ENCODE measurements at places on chromosomes 5 and 9. TPM values are rescaled to one million over a fixed set of nuclear protein-coding genes. Genes with fewer than 3 reads are reported as not detected.
A peak's percentile ranks its signal among the peaks of the same experiment; 100 is the strongest.

CATSPER3 gene
- 0.91 TPM for total RNA-seq

LTC4S gene
- 2.2 TPM for total RNA-seq

TRPM6 gene
- total RNA-seq: not detected

PCDHB16 gene
- 1.8 TPM for total RNA-seq

C9 gene
- total RNA-seq: not detected

DNA sequence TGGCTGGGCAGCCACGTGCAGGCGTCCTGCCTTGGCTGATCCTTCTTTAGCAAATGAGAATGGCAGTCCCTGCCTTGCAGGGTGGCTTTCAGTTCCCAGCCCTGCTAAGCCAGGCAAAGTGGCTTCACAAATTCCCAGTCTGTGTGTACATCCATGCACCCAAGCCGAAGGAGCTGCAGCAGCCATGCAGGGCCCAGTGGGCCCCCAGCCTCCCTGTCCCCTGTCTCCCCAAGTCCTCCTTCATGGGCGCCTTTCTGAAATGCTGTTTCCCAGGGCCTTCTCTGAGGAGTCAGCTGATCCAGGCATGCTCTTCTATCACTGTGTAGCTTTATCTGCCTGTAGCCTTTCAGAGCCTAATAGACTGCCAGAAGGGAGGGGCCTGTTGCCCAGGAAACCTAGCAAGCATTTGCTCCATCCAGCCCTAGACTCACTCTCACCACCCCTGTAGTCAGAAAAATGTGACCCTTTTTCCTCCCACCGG is 47.4 kb upstream of the SHC3 start:
- H3K27me3 ChIP-seq: peaks cover 13% of the 10 kb centered on the region
- no peaks in the 10 kb centered on the region for H3K4me1 ChIP-seq
- H3K36me3 ChIP-seq: no peaks in the 10 kb centered on the region
- H3K27ac ChIP-seq: no peak overlapping the region
- DNase-seq: no peak
- H3K4me3 ChIP-seq: no peak overlapping the region

- H3K27ac ChIP-seq: no peak overlapping the region
- no peak for DNase-seq
- H3K36me3 ChIP-seq: no peaks in the 10 kb centered on the region
- no peaks in the 10 kb centered on the region for H3K27me3 ChIP-seq
- no peak overlapping the region for H3K4me3 ChIP-seq
Measured at GRCh38 chr9:135134268-135135022, 47.0 kb downstream of the OLFM1 start.

- no peaks in the 10 kb centered on the region for H3K36me3 ChIP-seq
- H3K4me3 ChIP-seq: no peak overlapping the region
- no peaks in the 10 kb centered on the region for H3K4me1 ChIP-seq
Measured at GRCh38 chr9:4566806-4567205, 76.5 kb downstream of the SLC1A1 start.

GRCh38 chr9:80874276-80874675 is 815.1 kb downstream of the TLE1 start:
- no peaks in the 10 kb centered on the region for H3K4me1 ChIP-seq
- no peaks in the 10 kb centered on the region for H3K27me3 ChIP-seq
- H3K36me3 ChIP-seq: no peaks in the 10 kb centered on the region
- peak; percentile 4 for DNase-seq
- H3K4me3 ChIP-seq: no peak overlapping the region

DNA sequence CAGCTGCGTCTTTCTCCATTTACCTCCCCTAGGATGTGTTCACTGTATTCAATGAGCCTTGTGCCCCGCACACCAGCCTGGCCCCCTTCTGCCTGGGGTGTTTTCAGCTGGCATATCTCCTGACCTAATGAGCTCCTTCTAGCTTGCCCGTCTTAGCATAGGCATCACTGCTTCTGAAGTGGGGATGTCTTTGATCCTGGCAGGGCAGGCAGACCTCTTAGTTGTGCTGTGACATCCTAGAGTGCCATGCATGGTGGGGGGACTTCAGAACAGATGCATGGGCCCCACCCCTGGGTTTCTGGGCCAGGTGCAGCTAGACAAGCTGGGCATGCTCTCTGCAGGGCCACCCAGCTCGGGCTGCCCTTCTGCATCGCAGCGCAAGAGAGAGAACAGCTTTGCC is 172.7 kb downstream of the GADD45G start:
- peaks cover 28% of the 10 kb centered on the region for H3K27me3 ChIP-seq
- no peaks in the 10 kb centered on the region for H3K4me1 ChIP-seq
- no peaks in the 10 kb centered on the region for H3K36me3 ChIP-seq

DNA sequence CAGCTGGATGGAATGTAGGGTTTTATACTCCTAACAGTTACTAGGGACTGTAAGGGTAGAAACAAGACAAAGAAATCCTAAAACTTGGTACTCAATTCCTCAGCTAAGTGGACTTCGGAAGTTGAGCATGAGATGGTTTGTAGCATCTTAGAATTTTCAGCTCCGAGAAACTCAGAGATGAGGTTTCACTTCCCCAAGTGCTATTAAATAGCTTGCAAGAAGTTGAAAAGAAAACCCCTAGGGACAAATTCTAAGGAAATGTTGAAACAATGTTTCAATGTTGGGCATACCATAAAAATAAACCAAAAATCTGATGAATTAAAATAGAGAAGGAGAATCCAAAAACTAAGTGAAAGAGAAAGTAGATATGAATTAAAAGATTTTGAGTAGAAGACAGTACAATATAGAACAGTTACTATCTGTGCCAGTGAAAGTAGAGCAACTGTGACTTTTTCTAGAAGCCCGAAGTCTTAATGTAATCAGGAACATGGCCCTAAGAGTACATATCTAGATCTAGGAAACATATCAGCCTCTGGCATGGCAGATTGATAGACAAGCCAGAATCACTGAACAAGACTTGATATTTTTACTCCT is 308.6 kb upstream of the RGMB start:
- H3K4me3 ChIP-seq: no peak overlapping the region
- no peaks in the 10 kb centered on the region for H3K36me3 ChIP-seq
- no peak for DNase-seq
- no peaks in the 10 kb centered on the region for H3K27me3 ChIP-seq
- H3K27ac ChIP-seq: no peak overlapping the region
- H3K4me1 ChIP-seq: peaks cover 20% of the 10 kb centered on the region

DNA sequence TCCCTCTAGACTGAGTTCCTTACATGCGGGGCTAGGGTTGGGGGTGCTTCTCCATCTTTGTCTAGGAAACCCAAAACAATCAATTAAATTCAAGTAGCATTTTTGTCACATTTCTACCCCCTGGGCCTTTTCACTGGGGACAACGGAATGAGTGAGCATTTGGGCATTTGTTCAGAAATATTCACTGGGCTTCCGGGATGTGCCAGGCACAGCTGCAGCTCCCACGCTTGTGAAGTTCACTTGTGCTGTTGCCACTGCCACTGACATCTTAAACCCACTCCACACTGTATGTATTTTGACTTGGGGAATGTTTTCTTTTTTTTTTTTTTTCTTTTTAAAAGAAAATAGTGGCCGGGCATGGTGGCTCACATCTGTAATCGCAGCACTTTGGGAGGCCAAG is 31.6 kb downstream of the DUSP1 start:
- H3K36me3 ChIP-seq: peaks cover 6% of the 10 kb centered on the region
- DNase-seq: no peak
- H3K4me1 ChIP-seq: peaks cover 24% of the 10 kb centered on the region
- no peak overlapping the region for H3K4me3 ChIP-seq

GRCh38 chr5:35198686-35199085 is 31.6 kb downstream of the PRLR start:
- peaks cover 17% of the 10 kb centered on the region for H3K4me1 ChIP-seq
- H3K36me3 ChIP-seq: no peaks in the 10 kb centered on the region
- no peak for DNase-seq
- no peaks in the 10 kb centered on the region for H3K27me3 ChIP-seq
- H3K4me3 ChIP-seq: no peak overlapping the region
- H3K27ac ChIP-seq: no peak overlapping the region

GRCh38 chr5:37715992-37716391 is 123.8 kb downstream of the GDNF start:
- no peak overlapping the region for H3K4me3 ChIP-seq
- no peak for DNase-seq
- H3K27ac ChIP-seq: no peak overlapping the region
- no peaks in the 10 kb centered on the region for H3K27me3 ChIP-seq
- peaks cover 13% of the 10 kb centered on the region for H3K4me1 ChIP-seq

GRCh38 chr9:108445431-108446071 is 410.2 kb downstream of the ACTL7B start:
- peak overlapping the region; percentile 63 for H3K27ac ChIP-seq
- H3K36me3 ChIP-seq: no peaks in the 10 kb centered on the region
- no peaks in the 10 kb centered on the region for H3K27me3 ChIP-seq
- DNase-seq: no peak
- no peak overlapping the region for H3K4me3 ChIP-seq

GRCh38 chr5:75275756-75276155 is 39.1 kb upstream of the ANKRD31 start:
- no peak overlapping the region for H3K4me3 ChIP-seq
- no peaks in the 10 kb centered on the region for H3K27me3 ChIP-seq
- H3K4me1 ChIP-seq: peaks cover 18% of the 10 kb centered on the region
- DNase-seq: no peak

DNA sequence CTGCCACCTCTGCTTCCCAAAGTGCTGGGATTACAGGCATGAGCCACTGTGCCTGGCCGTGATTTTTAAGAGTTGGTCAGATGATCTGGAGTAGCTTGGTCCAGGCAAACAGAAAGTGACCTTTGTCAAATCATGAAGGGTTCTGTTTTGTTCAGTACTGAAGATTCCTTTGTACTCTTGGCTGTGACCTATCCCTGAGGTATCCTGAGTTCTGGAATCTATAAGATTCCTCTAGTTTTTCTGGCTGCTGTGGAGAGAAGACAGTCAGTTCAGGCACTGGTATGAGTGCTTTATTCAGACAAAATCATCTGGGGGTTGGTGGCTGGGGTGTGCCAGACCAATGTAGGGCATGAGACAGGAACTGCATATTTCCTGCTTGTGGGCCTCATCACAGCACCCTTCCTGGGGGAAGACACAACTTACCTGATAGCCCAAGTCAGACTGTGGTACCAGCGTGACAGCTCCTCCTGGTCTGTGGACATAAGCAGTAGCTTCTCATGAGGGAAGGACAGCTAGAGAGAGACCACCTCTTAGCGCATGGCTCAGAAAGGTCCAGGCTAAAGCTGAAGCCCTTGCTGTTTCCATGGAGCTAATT is 3.1 kb downstream of the ARHGEF39 start:
- no peak overlapping the region for H3K4me3 ChIP-seq
- H3K36me3 ChIP-seq: peaks cover 36% of the 10 kb centered on the region
- H3K27ac ChIP-seq: peak overlapping the region; percentile 74
